ENCODE measurements at places on chromosomes 12 and 14. TPM values are rescaled to one million over a fixed set of nuclear protein-coding genes. Genes with fewer than 3 reads are reported as not detected.

TAOK3 gene
- 15.7 TPM for total RNA-seq

MTERF2 gene
- total RNA-seq: 4.5 TPM

GUCY2C gene
- 0.09 TPM for total RNA-seq

TAS2R50 gene
- total RNA-seq: 0.60 TPM

SLC6A15 gene
- 14.0 TPM for total RNA-seq

MAP1LC3B2 gene
- total RNA-seq: 5.2 TPM

KRT75 gene
- not detected for total RNA-seq

SIRT4 gene
- 2.7 TPM for total RNA-seq

KLRC2 gene
- total RNA-seq: 4.1 TPM

IFNG gene
- total RNA-seq: not detected

FRMD6 gene
- 498 TPM for total RNA-seq

CAND1 gene
- total RNA-seq: 185 TPM

HPD gene
- not detected for total RNA-seq

PMEL gene
- total RNA-seq: 3.9 TPM

SCN8A gene
- total RNA-seq: 6.5 TPM

CCND2 gene
- total RNA-seq: 607 TPM

BIN2 gene
- not detected for total RNA-seq

TEX22 gene
- 2.5 TPM for total RNA-seq

RAD51AP1 gene
- total RNA-seq: 5.3 TPM

GYS2 gene
- total RNA-seq: not detected

TAS2R13 gene
- total RNA-seq: 0.43 TPM

SLC25A47 gene
- total RNA-seq: not detected

LMNTD1 gene
- total RNA-seq: not detected

DRAM1 gene
- total RNA-seq: 18.0 TPM

CIDEB gene
- total RNA-seq: not detected

ACOT6 gene
- total RNA-seq: not detected

WNT1 gene
- not detected for total RNA-seq

MUCL1 gene
- total RNA-seq: not detected

FIGNL2 gene
- 6.7 TPM for total RNA-seq

HSPB8 gene
- 54.6 TPM for total RNA-seq

IL26 gene
- not detected for total RNA-seq

ETFBKMT gene
- total RNA-seq: 2.2 TPM

GRIN2B gene
- total RNA-seq: 1.4 TPM

RHOJ gene
- total RNA-seq: 29.6 TPM

PZP gene
- total RNA-seq: not detected

ZFYVE26 gene
- 26.3 TPM for total RNA-seq

FOXM1 gene
- total RNA-seq: 7.1 TPM

YARS2 gene
- total RNA-seq: 29.0 TPM

SARNP gene
- 105 TPM for total RNA-seq

P2RX7 gene
- total RNA-seq: not detected

DICER1 gene
- total RNA-seq: 94.2 TPM

CISTR gene
- not detected for total RNA-seq

SMIM41 gene
- 0.18 TPM for total RNA-seq

NAB2 gene
- 37.8 TPM for total RNA-seq

PDZRN4 gene
- not detected for total RNA-seq

BEST3 gene
- 1.0 TPM for total RNA-seq

OAS1 gene
- total RNA-seq: 132 TPM

PLD4 gene
- total RNA-seq: 0.14 TPM
